SW 1271 (cell line): ENCODE measurements at places on chromosomes 12 and 14.

DNA sequence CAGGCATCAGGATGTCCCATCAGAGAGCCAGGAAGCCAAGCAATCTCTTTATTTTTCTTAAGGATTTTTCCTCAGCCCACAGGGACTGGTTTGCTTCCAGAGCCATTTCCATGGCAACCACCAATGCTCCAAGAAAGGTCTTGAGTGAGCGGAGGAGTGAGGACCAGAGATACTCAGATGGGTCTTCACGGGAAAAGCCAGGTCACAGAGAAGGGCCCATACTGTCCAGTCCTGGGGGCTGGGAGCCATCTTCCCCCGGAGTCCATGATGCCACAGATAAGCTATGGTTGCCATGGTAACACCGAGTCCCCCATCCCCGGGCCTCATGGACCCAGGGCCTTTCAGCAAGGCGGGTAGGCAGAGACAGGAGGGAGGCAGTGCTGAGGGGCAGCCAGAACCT, 28.6 kb downstream of the CMKLR1 start:
- DNase-seq, result no peak

- no peak for DNase-seq
These were observed 871 bp upstream of the KRT83 start for GRCh38 chr12:52322069-52322468.

- DNase-seq, result no peak
These were observed 188.2 kb downstream of the CACNA1C start for GRCh38 chr12:2240984-2241383.

- no peak for DNase-seq
These were observed 4.1 kb downstream of the CIPC start for GRCh38 chr14:77102154-77102553.

GRCh38 chr12:48717252-48717695, 767 bp upstream of the CCNT1 start:
- no peak for DNase-seq

- DNase-seq, result peak; percentile 34
These were observed 612.5 kb downstream of the FSCB start for GRCh38 chr14:43894534-43894933.

DNA sequence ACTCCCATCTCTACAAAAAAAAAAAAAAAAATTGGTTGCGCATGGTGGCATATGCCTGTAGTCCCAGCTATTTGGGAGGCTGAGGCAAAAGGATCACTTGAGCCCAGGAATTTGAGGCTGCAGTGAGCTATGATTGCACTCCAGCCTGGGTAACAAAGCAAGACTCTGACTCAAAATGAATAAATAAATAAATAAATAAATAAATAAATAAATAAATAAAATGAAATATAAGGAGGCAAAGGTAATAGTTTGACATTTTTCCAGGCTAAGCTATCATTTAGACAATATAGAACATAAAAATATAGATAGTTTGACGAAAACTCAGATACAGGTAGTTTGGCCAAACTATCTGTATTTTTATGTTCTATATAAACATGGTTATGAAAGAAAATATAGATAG, 40.5 kb downstream of the ZCRB1 start:
- DNase-seq, result no peak

- peak; percentile 32 for DNase-seq
These were observed 21.3 kb upstream of the RFLNA start for GRCh38 chr12:124273630-124274029.

DNA sequence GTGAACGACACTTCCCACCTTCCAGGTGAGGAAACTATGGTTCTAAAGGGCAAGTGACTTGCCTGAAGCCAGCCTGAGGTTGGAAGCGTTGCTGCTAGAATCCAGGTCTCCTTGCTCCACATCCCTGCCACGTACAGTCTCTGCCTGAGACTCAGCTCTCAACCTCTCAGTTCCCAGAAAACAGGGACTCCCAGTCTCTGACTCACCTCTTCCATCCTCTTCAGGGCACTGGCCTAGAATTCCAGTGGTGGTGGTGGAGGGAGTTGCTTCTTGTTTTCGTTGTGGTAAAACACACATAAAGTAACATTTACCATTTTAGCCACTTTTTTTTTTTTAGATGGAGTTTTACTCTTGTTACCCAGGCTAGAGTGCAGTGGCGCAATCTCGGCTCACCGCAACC, 7.3 kb downstream of the GPR68 start:
- DNase-seq, result no peak

DNA sequence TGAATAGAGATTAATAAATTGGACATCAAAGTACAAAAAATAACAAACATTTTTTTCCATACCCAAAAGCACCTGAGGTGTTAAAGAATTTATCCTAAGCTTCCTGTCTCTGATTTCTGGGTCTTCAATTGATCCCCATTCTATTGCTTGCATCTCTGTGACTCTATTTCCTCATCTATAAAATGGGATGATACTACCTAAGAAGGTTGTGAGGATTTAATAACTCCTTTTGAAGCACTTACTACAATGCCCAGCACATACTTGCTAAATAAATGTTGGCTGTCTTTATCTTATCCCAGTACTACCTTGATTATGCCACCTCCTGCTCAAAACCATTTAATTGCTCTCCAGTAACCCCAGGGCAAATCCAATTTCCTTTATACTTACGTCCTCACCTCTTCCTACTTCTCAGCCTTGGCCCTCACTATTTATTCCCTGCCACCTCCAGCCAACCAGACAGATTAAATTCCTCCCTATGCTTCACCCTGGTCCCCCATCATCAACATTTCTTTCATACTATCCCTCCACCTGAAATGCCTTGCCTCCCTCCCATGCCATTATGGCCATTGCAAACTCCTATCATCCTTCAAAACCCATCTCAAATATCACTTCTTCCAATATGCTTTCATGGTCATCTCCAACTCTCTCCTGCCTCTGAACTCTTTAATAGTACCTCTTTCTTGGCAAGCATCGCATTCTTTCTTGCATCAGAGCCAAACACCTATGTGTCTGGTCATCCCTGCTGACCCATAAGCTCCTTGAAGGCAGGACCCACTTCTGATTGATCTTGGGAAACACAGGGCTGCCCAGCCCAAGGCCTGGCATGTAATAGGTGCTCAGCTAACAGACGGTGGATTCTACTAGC, 7.9 kb upstream of the ASIC1 start:
- DNase-seq, result no peak

DNA sequence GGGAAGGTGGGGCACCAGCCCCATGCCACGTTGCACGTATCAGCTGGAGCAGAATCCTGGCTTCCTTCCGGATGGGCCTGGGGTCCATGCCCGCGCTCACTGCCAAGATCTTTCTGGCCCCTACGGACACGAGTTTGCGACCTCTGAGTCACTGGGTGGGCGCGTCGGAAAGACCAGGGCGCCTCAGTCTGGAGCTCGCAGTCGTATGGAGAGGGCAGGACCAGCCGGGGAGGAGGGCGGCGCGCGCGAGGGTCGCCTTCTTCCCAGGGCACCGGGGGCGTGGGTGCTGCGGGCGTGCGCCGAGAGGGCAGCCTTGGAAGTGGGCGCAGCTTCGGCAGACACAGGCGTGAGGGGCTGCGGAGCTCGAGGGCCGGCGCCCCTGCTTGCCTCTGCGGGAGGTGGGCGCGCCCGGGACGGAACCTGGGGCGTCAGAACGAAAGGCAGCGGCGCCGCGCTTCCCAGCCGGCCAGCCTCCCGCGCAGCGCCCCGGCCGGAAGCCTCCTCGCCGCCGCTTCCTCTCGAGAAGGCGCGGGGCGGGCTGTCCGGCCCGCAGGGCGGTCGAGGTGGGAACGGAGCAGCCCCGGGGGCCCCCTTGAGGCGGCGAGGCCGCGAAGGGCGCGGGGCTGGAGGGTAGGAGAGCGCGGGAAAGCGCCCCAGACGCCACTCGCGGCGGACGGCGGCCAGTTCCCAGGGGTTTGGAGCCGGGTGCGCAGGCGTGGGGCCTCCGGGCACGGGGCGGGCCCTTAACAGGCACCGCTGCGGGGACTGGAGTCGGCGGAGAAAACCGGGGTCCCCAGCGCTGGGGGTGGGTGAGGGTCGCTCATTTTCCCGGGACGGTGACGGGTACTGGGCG, at the start of gene ARL6IP4:
Gene ARL6IP4, plus strand, starts transcription at position 499 of the 853 bp plus-strand sequence. CDS start 459 bp downstream, outside the sequence.
- DNase-seq, result peak; percentile 36

DNA sequence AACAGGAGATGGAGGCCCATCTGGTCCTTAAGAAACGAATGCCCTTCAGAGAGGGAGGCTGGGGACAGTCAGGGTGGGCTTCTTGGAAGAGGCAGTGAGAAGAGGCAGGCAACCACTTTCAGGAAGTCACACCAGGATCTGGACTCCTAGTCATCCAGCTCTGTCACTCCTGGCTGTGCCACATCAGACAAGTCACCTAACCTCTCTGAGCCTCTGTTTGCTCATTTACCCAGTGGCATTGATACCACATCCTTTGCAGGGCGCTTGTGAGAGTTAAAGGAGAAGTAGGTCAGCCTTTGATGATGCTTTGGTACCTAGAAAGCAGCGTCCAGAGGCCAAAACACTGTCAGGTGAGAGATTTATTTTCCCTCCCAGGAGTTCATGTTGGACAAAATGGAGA, 11.1 kb downstream of the CCDC197 start:
- no peak for DNase-seq

DNA sequence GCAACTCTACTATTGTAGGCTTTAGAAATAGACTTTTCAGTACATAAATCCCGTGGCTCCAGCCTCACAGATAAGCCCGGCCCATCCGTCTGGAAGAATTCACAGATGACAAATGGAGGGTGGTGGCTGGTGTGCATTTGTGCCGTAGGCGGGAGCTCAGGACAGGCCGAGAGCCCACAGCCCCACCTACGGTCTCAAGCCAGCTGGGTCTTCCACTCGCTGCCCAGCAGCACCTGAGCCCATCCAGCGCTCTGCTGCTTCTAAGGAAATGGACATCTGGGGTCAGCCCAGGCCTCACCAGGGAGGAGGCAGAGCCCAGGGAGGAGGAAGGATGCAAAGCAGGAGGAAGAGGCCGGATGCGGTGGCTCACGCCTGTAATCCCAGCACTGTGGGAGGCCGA, 72.8 kb downstream of the KIF26A start:
- DNase-seq, result no peak

- no peak for DNase-seq
These were observed 117.2 kb downstream of the RGS6 start for GRCh38 chr14:72049462-72049861.

- DNase-seq, result no peak
These were observed 4.0 kb downstream of the CHD4 start for GRCh38 chr12:6603095-6603567.

DNA sequence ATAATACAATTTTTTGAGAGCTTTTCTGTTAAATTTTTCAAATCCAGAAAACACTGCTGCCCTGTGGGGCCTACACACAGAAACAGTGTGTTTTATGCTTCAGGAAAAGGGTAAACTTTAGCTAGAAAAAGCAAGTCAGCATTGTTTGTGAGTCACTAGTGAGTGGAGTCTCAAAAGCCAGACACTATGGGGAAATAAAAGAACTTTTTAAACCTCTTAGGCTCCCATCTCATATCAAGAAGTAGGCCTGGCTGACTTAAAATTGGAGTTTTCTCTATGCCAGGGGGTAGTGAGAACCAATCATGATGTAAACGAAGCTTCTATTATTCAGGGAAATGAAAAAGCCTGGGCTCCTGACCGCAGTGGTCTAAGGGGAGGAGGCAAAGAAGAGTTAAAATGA, 12.6 kb downstream of the GPR65 start:
- no peak for DNase-seq

DNA sequence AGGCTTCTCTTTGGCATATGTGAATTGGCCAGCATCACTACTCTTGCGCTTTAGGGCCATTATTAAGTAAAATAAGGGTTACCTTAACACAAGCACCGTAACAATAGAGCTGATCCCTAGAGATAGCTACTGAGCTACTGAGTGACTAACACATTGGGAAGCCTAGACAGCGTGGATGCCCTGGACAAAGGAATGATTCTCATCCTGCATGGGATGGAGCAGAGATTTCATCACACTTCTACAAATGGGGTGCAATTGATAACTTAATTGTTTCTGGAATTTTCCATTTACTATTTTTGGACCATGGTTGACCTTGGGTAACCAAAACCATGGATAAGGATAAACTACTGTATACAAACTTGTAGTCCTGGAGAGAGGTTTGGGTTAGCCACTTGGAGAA, 57.1 kb downstream of the FBXO34 start:
- DNase-seq, result no peak

DNA sequence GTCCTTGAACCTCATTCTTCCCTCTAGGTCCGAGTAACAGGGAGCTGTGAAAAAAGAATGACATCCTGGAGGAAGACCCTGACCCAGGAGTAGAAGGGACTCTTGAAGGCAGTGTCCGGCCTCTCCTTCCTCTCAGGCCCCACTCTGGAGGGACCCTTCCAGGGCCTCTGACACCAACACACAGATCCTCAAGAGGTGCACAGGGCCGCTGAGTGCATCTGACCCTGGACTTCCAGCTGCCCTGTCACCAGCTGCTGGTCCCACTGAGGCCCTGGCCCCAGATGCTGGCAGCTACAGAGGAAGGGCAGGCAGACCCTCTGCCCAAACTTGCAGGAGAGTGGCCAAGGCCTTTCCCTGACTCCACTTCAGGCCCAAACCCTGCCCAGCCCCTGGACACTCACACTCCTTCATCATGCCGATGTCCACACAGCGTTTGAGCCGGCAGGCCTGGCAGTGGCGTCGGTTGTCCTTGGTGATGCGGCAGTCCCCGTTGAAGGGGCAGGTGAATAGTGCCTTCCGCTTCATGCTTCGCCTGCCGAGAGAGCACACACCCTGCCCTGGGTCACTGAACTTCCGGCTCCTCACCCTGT, 40.1 kb downstream of the VDR start:
- DNase-seq, result no peak

DNA sequence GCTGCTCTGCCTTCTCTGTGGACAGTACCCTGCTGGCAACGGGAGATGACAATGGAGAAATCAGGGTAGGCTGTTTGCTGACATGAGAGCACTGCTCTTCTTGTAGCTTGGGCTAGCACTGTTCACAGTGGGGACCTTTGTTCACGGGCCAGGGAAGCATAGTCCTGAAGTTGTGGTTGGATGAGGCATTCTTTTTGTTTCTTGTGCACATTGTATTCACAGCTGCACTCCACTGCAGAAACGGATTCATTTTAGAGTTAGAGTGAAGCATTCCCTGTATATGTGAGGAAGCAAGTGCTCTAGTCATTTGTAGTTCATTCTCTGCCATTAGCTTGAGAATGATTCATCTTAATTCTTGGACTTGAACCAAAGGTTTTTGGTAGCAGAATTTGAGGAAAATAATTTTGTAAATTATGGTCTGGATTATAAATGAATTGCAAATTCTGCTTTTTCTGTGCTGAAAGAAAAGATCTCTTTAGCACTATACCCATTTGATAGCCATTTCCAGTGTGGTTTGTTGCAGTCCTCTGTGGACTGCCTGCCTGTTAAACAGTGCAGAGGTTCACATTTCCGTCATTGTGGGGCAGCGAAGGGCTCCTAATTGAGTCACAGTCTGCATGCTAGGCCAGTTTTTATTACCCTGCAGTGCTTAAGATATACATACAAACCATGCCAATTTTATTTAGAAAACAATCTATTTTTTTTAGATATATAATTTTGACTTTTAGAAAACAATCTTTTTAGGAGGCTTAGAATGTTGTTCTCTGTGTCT, 80.6 kb downstream of the APAF1 start:
- DNase-seq, result no peak

GRCh38 chr12:4119157-4119761, 154.3 kb upstream of the CCND2 start:
- DNase-seq, result no peak

- DNase-seq, result no peak
These were observed 48.1 kb downstream of the KLRG1 start for GRCh38 chr12:9037431-9037830.

GRCh38 chr14:55912344-55912743, 205.9 kb upstream of the PELI2 start:
- no peak for DNase-seq

GRCh38 chr12:132108211-132108832, 35.8 kb downstream of the DDX51 start:
- no peak for DNase-seq

GRCh38 chr14:69573831-69574262, 824 bp downstream of the CCDC177 start:
- no peak for DNase-seq
